Small intestine (tissue), 16 donors: ENCODE measurements at places on chromosomes 1 and 21.

DNA sequence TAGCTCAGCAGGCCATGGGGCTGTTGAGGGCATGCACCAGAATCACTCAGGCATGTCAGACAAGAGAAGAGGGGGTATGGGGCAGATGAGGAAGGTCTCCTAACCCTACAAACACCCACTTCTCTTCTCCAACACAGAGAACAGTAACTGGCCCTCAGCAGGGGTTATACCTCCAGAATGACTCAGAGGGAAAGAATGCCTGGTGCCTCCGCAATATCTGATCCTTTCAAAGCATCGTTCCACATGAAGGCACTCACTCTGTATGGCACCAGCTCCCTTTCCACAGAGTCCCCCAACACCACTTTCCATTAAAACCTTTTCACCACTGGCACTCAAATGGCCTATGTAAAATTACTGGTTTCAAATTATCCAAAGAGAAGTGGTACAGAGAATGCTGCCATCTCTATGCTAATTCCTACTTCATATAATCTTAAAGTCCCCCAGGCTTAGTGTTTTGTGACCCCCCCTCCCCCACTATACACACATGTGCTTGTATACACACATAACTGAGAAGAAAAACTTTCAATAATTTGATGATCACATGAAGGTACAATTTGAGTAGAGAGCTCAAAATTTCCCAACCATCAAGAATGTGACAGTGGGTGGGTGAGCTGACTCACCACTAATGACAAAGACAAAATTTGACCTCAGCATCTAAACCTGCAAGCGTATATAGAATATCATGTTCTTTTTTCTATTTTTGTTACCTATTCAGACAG, 91.5 kb downstream of the SIPA1L2 start:
- no peak for DNase-seq

DNA sequence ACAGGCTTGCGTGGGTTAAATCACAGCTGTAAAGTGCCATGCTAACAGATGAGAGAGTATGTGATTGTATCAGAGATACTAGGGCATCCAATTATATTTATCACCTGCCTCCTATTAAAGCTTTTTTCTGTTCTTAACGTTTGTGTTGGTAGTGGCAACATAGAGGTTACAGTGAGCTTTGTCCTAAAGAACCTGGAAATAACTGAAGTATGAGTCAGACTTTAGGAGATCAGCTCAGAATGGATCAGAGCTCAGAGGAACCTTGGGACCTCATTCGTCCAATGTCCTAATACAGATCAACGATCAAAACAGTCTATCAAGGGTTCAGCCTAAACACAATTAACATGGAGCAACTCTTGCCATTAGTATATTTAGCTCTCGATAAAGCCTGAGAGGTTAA, 81.0 kb downstream of the RGS7 start:
- peak; percentile 44 for DNase-seq

DNA sequence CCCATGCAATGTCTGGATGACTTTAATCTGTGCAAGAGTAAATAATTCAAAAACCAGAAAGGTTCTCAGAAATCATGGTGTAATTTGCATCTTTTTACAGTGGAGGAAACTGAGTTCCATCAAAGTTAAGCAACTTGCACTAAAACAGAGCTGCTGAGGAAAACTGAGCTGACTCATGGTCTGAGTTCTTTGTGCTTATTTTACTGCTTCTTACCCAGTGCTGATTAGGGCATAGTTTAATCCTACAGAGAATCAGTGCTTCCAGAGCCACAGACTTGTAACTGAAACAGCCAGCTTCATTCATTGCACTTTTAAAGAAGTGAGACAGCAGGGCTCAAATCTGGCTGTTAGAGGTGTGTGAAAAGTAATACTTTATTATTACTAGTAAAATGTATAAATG, 10.9 kb upstream of the RWDD3 start:
- DNase-seq = peak; percentile 39

- no peak for DNase-seq
Measured at GRCh38 chr1:156887734-156888133, 5.8 kb upstream of the PEAR1 start.

GRCh38 chr1:15621975-15622374, 4.7 kb downstream of the DDI2 start:
- DNase-seq = no peak

DNA sequence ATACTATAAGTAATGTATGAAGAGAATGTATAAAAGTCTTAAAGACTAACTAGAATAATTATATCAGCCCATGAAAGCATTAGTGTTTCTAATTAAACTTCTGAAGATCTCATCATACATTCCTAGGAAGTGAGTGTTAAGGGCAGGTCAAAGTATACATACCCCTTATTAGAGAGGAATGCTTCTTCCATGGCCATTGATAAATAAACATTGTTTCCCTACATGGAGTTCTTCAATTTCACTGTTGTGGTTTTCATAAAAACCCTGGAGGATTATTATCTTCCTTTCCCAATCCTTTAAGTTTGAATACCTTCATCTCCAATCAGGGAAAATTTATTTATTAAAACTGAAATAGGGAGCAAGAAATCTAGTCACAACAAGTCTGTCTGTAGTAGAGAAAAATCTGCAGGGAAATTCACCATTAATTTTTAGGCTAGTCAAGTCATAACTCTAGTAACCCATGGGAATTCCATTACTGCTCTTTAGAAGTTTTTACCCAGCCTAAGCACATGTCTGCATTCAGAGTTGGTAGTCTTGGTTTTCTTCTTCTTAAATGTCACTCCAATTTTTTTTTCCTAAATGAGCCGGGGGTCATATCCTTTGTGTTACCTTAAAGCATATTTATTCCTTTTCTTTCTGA, 147.0 kb downstream of the TNFSF18 start:
- DNase-seq = no peak

GRCh38 chr1:27574871-27575831, 28.8 kb downstream of the AHDC1 start:
- DNase-seq = peak; percentile 42

DNA sequence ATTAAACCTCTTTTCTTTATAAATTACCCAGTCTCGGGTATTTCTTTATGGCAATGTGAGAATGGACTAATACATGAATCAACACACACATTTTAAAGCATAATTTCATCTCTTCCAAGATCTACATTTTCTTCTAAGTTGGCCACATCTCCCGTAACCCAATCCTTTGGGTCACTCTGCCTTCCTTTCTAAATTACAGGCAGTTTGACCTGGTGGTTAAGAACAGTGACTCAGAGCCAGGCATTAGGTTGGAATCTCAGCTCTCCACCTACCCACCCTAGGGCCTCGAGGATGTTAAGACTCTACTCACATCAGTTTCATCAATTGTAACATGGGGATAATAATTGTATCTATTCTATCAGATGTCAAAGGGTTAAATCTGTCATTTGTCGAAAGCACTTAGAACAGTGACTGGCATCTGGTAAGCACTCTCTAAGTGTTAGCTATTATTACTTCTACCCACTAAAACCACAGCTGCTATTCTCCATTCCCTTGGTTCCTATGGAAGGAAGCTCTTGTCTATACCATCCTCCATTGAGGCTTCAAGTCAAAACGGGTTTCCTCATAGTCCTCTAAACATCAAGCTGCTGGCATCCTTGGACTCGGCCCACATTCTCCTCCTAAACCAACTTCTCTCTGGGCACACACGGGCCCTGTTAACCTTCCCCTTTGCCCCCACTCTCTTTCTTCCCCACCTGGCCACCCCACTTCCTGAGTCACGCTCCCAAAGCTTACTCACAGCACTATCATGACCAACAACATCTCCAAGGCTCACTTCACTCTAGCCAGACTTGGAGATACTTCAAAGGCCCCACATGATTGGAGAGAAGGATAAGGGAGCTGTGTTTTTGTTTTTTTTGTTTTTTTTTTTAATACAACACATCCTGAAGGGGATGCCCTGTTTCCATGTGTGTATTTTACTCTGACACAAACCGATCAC, 116.9 kb downstream of the TGFBR3 start:
- DNase-seq = no peak

DNA sequence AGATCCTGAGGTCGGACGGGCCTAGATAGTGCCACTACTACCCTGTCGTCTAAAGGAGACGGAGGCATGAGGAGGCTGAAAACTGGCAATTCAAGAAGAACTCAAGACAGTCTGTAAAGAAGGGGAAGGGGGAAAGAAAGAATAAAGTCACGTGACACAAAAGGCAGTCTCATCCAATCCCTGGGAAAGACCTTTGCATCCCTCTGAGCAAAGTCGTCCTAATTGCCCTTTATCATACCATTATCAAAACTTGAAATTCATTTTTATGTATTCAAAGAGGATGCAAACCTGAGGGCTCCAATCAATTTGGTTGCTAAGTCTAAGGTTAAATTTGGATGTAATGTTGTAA, 2.2 kb downstream of the DUSP10 start:
- no peak for DNase-seq

- no peak for DNase-seq
Measured at GRCh38 chr1:227758366-227758765, 23.1 kb downstream of the SNAP47 start.

DNA sequence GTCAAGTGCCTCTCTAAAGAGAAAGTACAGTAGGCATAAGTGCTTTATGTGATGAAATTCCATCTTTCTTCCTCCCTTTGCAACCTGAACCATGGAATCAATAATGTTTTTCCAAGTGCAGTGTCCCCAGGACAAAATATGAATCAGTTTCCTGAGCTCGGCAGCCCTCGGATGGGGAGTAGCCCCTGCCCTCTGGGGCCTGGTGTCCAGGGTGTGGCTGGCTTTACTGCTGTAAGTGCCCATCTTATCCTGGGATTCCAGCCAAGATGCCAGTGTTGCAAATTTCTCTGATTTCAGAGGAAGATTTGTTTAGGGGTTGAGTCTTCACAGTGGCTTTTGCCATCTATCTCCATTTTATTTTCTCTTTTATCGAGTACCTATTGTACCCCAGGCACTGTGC, 40.5 kb upstream of the SRP9 start:
- no peak for DNase-seq

DNA sequence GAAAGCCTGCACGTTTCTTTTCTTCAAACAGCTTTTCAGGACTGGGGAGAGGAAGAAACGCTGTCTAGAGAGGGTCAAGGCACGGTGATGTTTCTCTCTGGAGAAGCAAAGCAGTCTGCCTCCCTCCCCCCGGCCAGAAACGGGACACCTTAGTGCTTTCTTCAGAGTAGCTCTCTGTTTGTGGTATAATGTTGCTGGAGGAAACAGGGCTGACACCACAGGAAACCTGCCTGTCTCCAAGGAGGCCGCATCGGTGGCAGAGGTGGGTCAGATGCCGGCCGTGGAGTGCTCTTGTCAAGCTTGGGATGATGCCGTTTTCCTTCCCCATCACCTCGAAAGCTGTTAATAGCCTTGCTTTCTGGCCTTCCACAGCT, 139.4 kb downstream of the DHRS3 start:
- DNase-seq = no peak

DNA sequence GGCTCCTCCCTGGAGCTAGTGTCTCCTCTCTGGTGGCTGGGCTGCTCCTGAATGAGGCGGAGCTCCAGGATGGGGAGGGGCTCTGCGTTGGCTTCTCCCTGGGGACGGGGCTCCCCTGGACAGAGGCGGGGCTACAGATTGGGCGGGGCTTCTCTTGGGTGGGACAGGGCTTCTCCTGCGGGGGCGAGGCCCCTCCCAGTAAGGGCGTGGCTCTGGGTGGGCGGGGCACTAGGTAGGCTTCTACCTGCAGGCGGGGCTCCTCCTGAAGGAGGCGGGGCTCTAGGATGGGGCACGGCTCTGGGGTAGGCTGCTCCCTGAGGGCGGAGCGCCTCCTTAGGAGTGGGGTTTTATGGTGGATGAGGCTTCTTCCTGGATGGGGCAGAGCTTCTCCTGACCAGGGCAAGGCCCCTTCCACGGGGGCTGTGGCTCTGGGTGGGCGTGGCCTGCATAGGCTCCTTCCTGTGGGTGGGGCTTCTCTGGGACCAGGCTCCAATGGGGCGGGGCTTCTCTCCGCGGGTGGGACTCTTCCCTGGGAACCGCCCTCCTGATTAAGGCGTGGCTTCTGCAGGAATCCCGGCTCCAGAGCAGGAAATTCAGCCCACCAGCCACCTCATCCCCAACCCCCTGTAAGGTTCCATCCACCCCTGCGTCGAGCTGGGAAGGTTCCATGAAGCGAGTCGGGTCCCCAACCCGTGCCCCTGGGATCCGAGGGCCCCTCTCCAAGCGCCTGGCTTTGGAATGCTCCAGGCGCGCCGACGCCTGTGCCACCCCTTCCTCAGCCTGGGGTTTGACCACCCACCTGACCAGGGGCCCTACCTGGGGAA, 22.7 kb upstream of the ARF1 start:
- peak; percentile 97 for DNase-seq

DNA sequence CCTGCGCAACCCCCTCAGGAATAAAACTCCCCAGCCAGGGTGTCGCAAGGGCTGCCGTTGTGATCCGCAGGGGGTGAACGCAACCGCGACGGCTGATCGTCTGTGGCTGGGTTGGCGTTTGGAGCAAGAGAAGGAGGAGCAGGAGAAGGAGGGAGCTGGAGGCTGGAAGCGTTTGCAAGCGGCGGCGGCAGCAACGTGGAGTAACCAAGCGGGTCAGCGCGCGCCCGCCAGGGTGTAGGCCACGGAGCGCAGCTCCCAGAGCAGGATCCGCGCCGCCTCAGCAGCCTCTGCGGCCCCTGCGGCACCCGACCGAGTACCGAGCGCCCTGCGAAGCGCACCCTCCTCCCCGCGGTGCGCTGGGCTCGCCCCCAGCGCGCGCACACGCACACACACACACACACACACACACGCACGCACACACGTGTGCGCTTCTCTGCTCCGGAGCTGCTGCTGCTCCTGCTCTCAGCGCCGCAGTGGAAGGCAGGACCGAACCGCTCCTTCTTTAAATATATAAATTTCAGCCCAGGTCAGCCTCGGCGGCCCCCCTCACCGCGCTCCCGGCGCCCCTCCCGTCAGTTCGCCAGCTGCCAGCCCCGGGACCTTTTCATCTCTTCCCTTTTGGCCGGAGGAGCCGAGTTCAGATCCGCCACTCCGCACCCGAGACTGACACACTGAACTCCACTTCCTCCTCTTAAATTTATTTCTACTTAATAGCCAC, 696 bp downstream of the TGFB2 start:
- DNase-seq = peak; percentile 27

GRCh38 chr1:28172713-28173150, 3.8 kb downstream of the PTAFR start:
- DNase-seq = peak; percentile 81
